ENCODE measurements at places on chromosomes 16 and 17.
A peak's percentile ranks its signal among the peaks of the same experiment; 100 is the strongest.

DNA sequence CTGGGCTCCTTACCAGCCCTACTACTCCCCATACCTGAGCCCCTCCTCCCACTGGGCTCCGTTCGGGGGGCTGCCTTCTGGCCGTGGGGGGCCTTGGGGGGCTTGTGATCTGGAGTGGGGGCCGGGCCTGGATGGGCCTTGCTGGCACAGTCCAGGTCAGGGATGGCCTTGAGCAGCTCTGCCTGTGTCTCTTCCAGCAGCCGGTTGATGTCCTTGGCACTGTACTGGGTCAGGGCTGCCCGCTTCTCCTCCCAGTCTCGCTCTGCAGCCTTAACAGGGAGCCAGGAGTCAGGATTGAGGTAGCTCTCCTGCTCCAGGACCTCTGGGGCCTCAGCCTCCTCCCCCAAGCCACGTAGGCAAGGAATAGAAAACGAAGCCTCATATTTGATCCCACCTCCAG, 54.6 kb downstream of the SRCIN1 start:
- DNase-seq: no peak

DNA sequence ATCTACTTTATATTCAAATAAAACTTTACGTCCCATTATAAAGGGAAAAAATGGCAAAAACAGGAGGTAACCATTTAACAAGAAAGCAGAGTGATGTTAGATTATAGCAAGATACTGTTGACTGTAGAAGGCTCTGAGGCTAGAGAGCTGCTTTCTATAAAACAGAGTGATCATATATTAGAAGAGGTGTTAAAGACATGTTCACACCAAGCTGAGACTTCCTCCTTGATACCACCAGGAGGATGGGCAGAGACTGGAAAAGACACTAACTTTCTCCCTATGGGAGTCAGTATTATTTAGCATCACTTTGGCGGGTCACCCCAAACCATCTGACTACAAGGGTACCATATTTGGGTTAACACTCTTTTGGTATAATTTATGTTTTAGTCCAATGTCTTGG, 687 bp upstream of the CIITA start:
- no peak for DNase-seq

- DNase-seq: no peak
Observed at GRCh38 chr17:40886090-40886489, 1.0 kb upstream of the KRT20 start.

GRCh38 chr17:35804658-35805192, 4.6 kb upstream of the TAF15 start:
- no peak for DNase-seq

- no peak for DNase-seq
Observed at GRCh38 chr16:89444728-89445127, 45.6 kb downstream of the ANKRD11 start.

DNA sequence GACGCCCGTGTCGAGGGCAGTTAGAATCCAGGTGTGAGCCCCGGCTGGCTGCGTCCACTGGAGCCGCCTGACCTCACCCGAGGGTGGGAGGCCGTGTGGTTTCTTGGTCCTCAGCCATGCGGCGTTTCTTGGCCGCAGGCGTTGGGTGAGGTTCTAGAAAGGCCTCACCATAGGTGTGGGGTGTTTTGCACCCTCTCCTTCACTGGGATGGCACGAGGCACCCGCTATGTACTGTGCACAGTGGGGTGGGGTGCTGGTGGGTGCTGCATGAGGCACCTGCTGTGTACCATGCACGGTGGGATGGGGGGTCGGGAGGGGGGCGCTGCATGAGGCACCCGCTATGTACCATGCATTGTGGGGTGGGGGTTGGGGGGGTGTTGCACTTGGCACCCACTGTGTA, 169.6 kb downstream of the BANP start:
- DNase-seq: no peak

DNA sequence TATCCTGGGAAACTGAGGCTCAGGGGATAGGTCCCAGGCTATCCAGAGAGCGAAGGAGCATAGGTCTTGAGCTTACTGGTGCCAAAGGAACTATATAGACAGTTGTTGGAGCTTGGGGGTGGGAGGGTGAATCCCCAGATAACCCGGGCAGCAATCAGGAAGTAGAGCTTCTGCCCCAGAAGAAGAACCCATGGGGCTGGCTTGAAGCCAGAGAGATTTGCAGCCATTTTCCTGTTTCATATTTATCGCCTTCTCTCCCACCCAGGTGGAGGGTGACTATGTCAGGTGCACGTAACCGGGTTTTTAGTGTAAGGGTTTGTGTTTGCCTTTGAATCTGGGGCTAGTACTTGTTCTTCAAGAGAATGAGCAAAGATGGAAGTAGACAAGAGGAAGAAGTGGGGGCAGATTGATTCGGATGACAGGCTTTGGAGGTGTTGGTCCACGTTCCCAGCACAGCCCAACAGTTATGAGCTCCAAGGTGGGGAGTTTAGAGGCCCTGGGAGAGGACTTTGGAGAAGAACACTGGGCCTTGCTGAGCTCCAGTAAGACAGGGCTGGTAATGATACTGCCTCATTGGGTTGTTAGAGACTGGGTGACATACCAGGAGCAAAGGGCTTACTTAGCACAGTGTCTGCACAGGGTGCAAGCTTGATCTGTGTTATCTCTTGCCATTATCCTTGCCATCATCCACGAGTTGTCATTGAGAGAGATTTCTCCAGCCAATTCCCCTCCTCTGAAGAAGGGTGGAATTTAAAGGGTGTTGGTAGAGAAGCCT, 145.6 kb downstream of the CCDC182 start:
- no peak for DNase-seq

- DNase-seq: no peak
Observed at GRCh38 chr16:10684511-10685151, 10.1 kb downstream of the TEKT5 start.

- DNase-seq: no peak
Observed at GRCh38 chr17:8468980-8469379, 33.3 kb downstream of the NDEL1 start.

GRCh38 chr17:78356101-78356713, 3.7 kb downstream of the SOCS3 start:
- DNase-seq: peak; percentile 84

- no peak for DNase-seq
Observed at GRCh38 chr17:3894911-3895343, 2.1 kb upstream of the CAMKK1 start.
